ENCODE measurements at places on chromosomes 7 and 10. TPM values are rescaled to one million over a fixed set of nuclear protein-coding genes. Genes with fewer than 3 reads are reported as not detected.

- DNase-seq = no peak
These were observed 110.3 kb downstream of the BMPER start for GRCh38 chr7:34015651-34016050.

- DNase-seq = no peak
These were observed 96.5 kb downstream of the KAT6B start for GRCh38 chr10:74922921-74923320.

DNA sequence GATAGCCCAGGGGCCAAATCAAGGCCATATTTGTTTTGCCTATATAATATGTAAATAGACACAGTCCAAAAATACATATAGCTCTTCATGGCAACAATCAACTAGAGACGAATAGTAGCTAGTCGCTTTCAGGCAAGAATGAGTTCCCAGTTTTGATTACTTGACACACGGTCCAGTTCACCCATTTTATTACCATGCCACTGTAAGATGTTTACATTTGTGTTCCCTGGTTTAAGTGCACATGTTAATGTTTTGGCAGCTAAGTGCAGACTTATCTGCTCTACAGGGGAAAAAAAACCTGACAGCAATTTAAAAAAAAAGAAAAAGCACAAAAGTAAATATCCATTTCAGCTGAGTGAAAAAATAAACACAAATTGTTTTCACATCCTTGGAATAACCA, 213.1 kb downstream of the TPK1 start:
- DNase-seq = no peak

The ANKRD30A gene
- not detected for polyA plus RNA-seq

DNA sequence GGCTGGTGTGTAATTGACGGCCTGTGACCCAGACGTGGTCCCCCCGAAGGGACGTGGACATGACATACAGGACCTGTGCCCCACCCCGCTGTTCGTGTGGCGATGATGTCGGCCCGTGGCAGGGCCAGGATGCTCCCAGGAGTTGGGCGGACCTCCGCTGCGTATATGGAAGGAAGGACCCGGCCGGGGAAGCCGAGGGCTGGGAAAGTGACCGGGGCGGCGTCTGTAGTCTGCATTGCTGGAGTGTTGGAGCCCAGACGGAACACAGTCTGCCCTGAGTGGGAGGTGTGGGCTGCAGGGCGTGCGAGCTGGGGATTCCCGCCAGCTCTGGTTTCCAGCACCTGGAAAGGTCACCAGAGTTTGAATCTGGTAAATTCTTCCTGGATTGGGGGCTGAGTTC, 45.0 kb upstream of the FOXL3 start:
- no peak for DNase-seq

The ZCCHC24 gene
- 38.1 TPM for polyA plus RNA-seq

The LIPJ gene
- polyA plus RNA-seq = not detected

DNA sequence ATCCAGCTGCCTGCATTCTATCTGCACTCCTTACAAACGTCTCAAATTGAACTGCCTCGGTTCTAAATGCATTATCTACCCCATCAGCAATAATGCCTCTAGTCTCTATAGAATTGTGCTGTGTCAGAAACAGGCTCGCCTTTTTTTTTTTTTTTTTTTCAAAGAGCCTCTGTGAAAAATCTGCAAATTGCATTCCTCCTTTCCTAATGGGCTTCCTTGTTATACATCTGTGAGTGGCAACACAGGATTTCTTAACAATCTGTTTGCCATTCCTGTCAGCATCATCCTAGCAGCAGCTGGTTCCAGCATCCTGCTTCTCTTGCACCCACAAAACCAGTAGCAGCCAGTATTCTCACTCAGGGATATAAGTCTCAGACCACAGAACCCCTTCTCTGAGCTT, 413.5 kb upstream of the SEMA3D start:
- DNase-seq = peak; percentile 52

The IQUB gene
- 0.20 TPM for polyA plus RNA-seq

The ZMIZ1 gene
- polyA plus RNA-seq = 90.5 TPM

The FGFR2 gene
- 88.5 TPM for polyA plus RNA-seq

- DNase-seq = no peak
These were observed 115.5 kb downstream of the PHTF2 start for GRCh38 chr7:77913977-77914607.

DNA sequence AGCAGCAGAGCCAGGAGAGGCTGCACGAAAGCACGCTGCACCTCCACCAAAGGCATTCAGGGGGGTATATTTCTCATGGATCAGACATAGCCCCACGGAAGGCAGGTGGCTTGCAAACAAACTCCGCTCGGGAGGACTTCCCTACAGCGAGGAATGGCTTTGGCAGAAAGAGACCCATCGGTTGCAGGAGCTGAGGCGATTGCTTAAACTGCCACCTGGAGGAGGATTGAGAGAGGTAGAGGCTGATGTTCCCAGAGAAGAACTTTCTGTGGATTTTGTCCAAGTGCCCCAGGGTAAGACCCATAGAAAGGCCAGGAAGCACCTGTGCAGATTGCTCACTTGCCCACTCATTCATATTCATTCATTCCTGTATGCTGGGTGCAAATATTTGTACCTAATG, 89.1 kb downstream of the NEUROD6 start:
- no peak for DNase-seq

- no peak for DNase-seq
These were observed 4.7 kb upstream of the SLC18A3 start for GRCh38 chr10:49605216-49605938.

GRCh38 chr7:95056107-95056739, 148.8 kb downstream of the PPP1R9A start:
- DNase-seq = no peak

DNA sequence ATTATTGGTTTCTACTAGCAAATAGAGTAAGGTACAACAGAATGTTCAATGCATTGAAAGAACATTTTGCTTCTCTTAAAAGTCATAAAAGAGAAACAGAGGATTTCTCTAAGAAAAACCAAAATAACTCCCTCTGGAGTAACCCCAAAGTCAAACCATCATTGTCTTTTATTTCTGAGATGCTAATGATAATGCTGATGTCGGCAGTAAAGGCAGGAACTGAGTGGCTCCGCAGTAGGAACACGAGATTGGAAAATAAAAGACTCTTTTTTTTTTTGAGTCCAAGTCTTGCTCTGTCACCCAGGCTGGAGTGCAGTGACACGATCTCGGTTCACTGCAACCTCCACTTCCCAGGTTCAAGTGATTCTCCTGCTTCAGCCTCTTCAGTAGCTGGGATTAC, 2.7 kb upstream of the USP54 start:
- DNase-seq = no peak

- DNase-seq = no peak
These were observed 150.4 kb downstream of the ANK3 start for GRCh38 chr10:60239228-60239627.

DNA sequence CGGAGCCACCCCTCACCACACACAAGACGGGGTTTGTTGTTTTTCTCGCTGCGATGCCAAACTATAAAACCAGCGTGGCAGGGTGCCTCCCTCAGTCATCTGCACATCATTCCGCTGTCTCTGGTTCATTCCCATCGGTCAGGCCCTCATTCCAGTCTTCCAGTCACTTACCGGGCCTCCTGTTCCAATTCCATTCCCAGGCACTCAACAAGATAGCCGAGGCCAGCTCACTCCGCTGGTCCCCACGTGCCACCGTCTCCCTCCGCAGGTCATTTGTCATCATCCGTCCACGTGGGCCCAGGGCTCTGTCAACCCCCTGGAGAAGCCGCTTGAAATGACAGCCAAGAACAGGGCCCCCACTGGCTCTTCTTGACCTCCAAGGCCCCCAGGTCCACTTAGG, 6.1 kb upstream of the TMEM184A start:
- peak; percentile 28 for DNase-seq

GRCh38 chr10:32000937-32001336, 55.3 kb downstream of the KIF5B start:
- no peak for DNase-seq

- peak; percentile 31 for DNase-seq
These were observed 38.0 kb downstream of the R3HCC1L start for GRCh38 chr10:98172495-98172894.

The EPO gene
- not detected for polyA plus RNA-seq

GRCh38 chr7:100466653-100467605, 2.9 kb upstream of the SPACDR start:
- DNase-seq = no peak

The HOXA7 gene
- polyA plus RNA-seq = 1.3 TPM

Data from brain (organoid and tissue), 16 donors.